Stimulated activated CD4-positive, alpha-beta T cell treated with anti-CD3 and anti-CD28 coated beads, TNF-alpha, amount 100 ng/mL, for 24 hours (primary cell): ENCODE measurements at places on chromosomes 5 and 9.

DNA sequence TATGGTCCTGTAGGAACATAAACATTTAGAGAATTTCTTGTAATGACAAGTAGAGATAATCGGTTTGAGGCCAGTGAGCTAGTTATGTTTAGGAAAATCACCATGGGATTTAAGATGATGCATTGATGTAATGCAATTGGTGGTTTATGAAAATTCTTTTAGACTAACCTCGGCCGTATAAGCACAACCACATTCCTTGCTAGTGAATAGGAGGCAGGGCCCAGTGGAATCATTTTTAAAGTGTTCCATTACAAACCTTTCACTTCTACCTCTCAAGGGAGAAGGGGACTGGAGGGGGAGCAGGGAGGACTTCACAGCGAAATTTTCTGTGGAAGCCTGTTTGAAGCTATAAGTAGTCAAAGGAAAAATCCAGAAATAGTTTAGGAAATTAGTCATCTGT lies 71.8 kb upstream of the NFIL3 start:
- no peak for DNase-seq

- DNase-seq = no peak
Observed at GRCh38 chr5:175711031-175711430, 53.2 kb downstream of the HRH2 start.

DNA sequence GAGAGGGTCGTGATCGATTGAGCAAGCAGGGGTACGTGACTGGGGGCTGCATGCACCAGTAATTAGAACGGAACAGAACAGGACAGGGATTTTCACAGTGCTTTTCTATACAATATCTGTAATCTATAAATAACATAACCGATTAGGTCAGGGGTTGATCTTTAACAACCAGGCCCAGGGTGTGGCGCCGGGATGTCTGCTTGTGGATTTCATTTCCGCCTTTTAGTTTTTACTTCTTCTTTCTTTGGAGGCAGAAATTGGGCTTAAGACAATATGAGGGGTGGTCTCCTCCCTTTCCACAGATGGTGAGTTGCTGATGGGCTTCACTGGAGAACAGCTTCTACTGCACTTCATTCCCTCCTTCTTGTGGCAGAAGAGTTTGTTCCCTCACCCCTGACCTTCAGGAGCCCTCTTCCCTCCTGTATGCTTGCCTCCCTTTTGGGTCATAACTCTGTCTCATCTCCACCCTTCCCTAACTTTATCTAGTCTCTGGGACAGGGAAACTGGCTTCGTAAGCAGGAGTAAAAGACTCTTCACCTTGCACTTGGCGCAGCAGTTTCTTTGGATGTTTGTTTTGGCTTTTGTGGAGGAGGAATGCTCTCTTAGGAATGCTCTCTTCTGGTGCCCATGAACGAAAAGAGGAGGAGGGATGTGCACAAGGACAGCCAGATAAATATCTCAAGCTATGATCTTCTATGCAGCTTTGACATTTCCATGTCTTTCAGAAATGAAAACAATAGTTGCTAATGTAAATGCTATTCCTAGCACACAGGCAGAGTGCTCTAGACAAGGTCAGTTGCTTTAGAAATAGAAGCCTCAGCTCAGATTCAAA lies 139.8 kb upstream of the RPS23 start:
- no peak for DNase-seq

GRCh38 chr9:22208846-22209585 lies 199.9 kb upstream of the CDKN2B start:
- DNase-seq = no peak

DNA sequence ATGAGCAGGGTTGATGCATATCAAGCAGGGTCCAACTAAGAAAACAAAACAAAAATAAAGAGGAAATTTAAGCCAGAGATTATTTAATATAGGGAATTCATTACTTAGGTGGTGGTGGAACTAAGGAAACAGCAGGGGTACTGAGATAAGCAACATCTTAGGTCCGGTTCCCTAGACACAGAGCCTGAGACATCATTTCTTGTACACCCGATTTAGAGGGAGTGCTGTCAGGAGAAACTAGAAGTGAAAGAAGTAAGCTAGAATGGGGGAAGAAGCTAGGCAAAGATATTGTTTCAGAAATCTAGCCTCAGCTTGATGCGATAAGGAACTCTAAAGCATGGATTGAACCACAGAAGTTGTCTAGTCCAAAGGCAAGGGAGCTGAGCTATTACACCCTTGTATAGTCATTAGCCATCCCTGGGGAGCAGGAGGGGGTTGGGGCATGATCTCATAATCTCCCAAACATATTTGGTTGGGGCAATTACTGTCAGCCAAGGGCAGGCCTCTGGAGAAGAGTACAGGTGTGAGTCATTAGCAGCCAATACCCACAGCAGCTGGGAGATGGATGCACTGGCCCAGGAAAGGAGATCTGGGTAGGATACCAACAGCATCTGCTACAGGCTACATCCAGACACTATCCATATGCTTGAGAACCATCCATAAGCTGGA lies 194.5 kb downstream of the ARL15 start:
- no peak for DNase-seq

DNA sequence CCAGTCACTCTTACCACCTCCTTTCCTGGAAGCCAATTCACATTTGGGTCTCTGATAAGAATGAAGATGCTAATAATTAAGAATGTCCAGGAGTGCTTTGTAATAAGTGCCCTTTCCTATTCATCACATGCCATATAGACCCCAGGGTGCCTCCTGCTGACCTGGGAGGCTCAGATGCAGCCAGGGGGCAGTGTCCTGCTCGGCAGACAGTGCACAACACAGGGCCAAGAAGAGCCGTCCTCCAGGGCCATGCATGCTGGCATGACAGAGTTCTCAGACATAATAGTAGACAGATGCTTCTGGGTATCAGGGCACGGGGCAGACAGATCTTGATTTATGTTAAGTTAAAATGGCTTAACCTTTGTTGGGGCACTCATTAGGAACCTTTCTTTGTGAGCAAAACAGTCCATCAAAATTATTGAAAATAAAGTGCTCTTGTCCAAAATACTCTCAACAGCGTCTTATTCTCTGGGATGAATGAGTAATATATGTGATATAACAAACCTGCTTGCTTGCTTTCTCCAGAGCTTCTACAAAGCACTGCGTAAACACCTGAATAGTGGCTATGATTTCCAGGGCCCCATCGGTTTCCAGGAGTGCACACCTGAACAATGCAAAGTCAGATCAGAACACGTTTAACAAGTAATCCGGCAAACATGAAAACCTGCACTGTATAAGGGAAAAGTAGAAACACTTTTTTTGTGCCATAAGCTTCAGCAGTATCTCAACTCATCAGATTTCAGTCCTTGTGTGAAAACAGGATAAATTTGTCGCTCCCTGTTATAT lies 192.7 kb downstream of the FANCC start:
- no peak for DNase-seq
